ENCODE measurements at places on chromosomes 12 and 14. TPM values are rescaled to one million over a fixed set of nuclear protein-coding genes. Genes with fewer than 3 reads are reported as not detected.
A peak's percentile ranks its signal among the peaks of the same experiment; 100 is the strongest.

DNA sequence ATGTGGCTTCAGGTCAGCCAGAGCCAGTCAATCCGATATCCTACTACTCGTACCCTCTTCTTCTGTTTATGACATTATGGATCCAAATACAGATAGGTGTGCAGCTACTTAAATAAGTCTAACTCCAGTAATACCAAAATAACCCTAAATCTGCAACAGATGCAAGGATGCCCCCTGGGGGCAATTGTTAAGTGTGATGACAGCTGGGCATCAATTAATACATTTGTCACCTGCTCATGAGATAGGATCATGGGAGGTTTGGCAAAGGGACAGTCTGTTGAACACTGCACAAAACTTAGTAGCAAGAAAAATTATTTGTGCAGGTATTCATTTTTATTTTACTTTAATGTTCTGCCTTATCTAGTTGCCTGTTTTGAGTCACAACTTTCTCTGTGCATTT, 83.2 kb downstream of the SLC38A6 start:
- no peaks in the 10 kb centered on the region for H3K36me3 ChIP-seq
- no peak overlapping the region for H3K27ac ChIP-seq
- DNase-seq = no peak
- H3K4me3 ChIP-seq = no peak overlapping the region
- no peaks in the 10 kb centered on the region for H3K4me1 ChIP-seq

DNA sequence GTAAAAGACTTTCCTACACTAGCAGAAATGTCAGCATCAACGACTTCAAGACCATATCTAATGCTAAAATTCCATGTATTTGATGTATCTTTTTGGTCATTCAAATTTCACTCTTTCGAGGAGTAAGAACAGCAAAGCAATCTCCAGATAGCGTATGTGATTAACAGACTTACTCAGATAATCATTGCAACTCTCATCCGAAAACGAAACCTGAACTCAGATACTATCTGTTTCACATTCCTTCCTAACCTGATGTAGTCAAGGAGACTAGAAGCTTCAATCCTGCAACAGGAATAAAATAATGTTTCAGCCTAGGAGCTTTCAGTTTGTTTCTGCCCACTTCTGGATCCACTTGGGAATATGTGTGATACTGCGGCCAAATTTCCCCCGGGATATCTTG, 286.3 kb downstream of the NUAK1 start:
- H3K4me3 ChIP-seq = peak overlapping the region; percentile 31
- H3K27ac ChIP-seq = peak overlapping the region; percentile 57
- H3K4me1 ChIP-seq = no peaks in the 10 kb centered on the region
- no peaks in the 10 kb centered on the region for H3K27me3 ChIP-seq

GRCh38 chr12:104420868-104421267, 35.9 kb upstream of the CHST11 start:
- no peaks in the 10 kb centered on the region for H3K27me3 ChIP-seq
- no peak for DNase-seq
- H3K27ac ChIP-seq = no peak overlapping the region
- no peaks in the 10 kb centered on the region for H3K4me1 ChIP-seq

DNA sequence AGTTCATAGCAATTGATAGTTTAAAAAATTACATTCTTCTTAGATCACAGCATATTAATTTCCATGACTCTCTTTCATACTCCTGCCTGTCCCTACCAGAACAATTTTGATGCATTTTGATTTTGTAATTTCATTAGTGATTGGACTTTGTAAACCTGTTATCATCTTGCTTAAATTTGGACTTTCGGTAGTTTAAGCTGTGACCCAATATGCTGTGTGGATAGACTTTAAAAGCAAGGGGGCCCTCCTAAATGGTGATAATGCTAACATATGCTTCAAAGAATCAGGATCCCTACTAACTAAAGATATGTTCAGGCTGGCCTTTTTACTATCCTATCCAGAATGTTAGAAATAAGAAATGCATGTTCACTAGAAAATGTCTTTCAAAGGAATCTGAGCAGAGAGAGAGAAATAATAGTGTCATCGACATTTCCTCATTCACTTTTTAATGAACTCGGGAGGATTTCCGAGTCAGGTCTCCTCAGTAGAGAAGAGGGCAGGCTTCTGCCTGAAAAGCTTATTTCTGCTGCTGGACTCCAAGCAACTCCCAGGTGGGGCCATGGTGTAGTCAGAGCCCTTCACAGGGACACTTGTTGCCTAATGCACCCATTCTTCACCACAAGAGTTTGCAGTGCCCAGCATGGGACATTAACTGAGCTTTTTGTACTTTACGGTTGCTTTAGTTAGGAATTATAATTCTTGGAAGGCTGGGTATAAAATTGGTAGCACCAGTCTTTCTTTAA, 16.7 kb downstream of the SLC38A4 start:
- no peak for DNase-seq
- H3K4me3 ChIP-seq = no peak overlapping the region
- H3K27me3 ChIP-seq = no peaks in the 10 kb centered on the region
- no peaks in the 10 kb centered on the region for H3K36me3 ChIP-seq
- no peak overlapping the region for H3K27ac ChIP-seq

DNA sequence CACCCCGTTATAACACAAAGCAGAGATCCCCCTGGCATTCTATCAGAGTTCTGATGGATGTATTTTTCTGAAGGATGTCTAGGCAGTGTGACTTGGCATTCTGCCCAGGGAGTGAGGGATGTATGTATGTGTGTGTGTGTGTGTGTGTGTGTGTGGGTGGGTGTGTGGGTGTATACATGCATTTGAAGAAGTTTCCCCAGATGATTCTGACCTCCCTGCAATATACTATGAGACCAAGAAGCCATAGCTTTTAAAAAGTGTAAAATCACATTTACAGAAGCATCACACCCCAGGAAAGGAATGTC, 59.7 kb upstream of the NAP1L1 start:
- H3K4me3 ChIP-seq = no peak overlapping the region
- no peak for DNase-seq
- no peaks in the 10 kb centered on the region for H3K36me3 ChIP-seq
- no peaks in the 10 kb centered on the region for H3K4me1 ChIP-seq

DNA sequence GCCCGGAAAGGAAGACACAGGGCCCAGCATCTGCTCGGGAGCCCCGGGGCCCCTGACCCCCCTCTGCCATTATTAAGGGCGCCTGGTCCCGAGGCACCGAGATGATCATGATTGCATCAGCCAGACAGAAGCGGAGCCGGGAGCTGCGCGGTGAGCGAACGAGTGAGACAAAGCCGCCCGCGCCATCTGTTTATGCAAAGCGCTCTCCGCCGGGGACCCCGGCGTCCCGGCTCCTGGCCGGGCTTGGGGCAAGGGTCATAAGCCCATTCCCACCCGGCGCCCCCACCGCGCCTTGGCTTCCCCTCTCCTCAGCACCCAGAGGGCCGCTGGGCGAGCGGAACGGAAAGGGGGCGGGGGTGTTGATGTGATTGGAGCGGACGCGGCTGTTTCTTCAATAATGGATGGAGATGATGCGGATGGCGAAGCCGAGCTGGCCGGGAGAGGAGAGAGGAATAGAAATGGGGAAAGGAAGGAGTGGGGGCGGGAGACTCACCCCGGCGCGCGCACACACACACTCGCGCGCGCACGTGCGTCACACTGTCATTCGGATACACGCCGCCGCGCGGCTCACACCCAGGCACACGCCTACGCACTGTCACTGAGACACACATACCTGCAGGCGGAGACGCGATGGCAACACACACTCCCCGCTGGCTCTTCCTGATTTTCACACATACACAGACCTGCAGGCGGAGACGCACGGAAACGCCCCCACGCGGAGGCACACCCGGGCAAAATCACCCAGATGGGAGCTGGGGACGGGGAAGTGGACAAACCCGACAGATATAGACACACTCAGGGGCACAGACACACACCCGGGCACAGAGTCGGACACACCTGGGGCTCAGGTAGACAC, 10.7 kb downstream of the STAC3 start:
- H3K4me1 ChIP-seq = peaks cover 62% of the 10 kb centered on the region
- no peaks in the 10 kb centered on the region for H3K36me3 ChIP-seq

GRCh38 chr12:10031771-10032175, 1.3 kb downstream of the CLEC9A start:
- H3K4me1 ChIP-seq = no peaks in the 10 kb centered on the region
- H3K27me3 ChIP-seq = no peaks in the 10 kb centered on the region
- H3K27ac ChIP-seq = no peak overlapping the region
- H3K4me3 ChIP-seq = no peak overlapping the region

TAS2R13 gene
- total RNA-seq = 0.38 TPM

PMEL gene
- 0.58 TPM for total RNA-seq

RGS6 gene
- 9.6 TPM for total RNA-seq

ADAM20 gene
- total RNA-seq = 0.37 TPM

EIF2S3B gene
- 0.50 TPM for total RNA-seq

ANO2 gene
- 9.4 TPM for total RNA-seq

All from heart left ventricle (tissue), 16 donors.